ENCODE measurements at places on chromosomes 4 and X.

DNA sequence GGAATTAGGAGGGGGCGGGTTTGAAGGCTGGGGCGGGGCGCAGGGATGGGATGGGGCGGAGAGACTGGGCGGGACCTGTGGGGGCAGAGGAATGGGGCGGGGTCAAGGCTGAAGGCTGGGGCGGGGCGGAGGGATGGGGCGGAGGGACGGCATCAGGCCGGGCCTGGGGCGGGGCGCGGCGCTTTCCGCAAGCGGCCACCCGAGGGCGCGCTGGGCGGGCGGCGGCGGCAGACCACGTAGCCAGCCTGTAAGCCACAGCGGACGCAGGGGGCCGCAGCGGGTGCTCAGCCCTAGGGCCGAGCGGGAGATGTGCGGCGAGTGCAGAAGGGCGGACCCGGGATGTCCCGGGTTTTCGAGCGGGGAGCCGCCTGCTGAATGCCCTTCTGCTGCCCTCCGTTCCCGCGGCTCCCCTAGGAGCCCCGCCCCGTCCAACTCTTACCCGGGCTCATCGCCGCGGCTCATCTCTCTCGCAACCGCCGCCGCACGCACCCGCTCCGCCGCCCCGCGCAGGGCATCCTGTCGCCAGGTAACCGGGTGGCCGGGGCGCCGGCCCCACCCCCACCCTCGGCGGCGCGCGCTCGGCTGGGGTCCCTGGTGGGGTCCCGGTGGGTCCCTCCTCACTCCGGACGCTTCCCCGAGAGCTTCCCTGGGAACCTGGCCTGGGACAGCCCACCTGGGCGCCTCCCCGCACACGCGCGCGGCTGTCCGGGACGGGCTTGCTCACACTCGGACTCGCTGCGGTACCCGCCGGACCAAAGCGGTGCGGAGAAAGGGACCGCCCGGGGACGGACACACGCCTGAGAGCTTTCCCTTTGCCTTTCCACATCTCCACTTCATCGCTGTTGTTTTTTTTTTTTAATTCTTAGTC, at the start of gene CCDC110:
Gene CCDC110, minus strand, starts transcription at position 499 of the 868 bp plus-strand sequence. Its CDS starts 50 bp downstream, at position 449.
- DNase-seq = peak; percentile 68

GRCh38 chr4:38846015-38846414, 10.6 kb downstream of the TLR6 start:
- DNase-seq = no peak

GRCh38 chr4:1883583-1883982, 12.4 kb downstream of the NSD2 start:
- DNase-seq = no peak

DNA sequence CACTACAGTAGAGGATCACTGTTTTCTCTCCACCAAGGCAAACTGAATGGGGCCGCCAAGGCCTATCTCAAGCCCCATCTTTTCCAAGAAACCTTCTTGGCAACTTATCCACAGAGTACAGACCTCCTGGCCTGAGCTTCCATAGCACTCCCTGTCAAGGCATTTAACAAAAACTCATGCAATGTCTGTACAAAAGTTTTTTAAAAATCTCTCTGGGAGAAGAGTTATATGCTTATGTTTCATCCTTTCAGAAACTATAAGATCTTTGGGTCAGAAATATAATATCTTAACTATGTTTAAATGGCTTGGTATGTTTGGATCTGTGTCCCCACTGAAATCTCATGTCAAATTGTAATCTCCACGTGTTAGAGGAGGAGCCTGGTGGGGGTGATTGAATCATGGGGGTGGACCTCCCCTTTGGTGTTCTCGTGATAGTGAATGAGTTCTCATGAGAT, 13.6 kb downstream of the ADAMTS3 start:
- DNase-seq = no peak

DNA sequence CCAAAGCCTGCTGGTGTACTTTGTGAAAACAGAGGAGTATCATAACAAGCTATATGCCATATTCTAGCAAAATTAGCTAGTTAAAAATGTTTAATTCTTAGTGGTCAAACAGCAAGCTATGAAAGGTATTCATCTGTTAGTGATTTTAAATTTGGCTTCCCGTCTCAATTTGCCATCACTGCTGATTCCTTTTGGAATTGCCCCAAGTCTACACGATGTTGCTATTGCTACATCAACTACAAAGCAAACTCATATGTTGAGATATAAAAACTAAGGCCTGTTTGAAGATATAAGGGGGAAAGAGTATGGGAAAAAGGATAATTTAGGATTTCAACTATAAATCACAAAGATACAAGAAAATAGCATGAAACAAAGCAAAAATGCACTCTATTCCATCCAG, 146.1 kb downstream of the COL25A1 start:
- no peak for DNase-seq

- no peak for DNase-seq
Observed at GRCh38 chrX:38799995-38800580, 1.2 kb upstream of the MID1IP1 start.

GRCh38 chr4:2260344-2261109, 1.4 kb downstream of the MXD4 start:
- no peak for DNase-seq

- DNase-seq = no peak
Observed at GRCh38 chr4:77861495-77861894, 1.1 kb upstream of the MRPL1 start.

- no peak for DNase-seq
Observed at GRCh38 chrX:150084496-150085229, 146.4 kb upstream of the EOLA2 start.

DNA sequence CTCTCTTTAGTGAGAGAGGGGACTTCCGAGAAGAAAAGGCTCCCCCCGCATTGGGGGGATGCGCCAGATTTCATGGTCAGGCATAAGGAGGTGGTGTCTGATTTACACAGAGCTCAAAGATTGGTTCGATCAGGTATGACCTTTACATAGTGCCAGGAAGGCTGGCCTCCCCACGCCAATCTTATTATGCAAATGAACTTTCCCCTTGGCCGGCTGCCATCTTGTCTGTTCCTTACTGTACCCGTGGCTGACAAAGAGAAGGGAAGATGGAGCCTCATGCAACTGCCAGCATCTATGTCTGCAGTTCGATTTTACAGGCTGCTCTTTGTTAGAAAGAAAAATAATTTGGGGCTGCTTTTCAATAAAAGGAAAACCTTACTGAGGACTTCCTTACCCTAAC, 197.2 kb downstream of the GPM6A start:
- DNase-seq = peak; percentile 31

- no peak for DNase-seq
Observed at GRCh38 chrX:68874076-68874475, 45.3 kb downstream of the EFNB1 start.

GRCh38 chr4:184384810-184385557, 89.4 kb downstream of the IRF2 start:
- DNase-seq = no peak

DNA sequence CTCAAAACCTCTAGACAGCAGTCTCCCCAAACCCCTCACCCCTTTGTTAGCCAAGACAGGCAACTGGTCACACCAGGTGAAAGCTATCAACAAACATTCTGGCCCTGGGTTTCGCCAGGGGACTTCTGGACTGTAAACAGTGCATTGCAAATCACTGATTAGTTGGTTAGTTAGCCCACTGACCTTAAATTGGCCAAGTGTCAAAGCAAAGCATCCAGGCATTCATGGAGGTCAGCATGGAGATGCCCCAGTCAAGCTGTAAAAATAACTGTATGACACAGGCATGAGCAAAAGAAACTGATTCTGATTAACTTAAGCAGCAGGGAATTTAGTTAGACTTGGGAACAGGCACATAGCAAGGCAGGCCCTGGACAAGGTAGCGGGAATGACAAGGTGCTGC, 156.0 kb upstream of the TTC29 start:
- no peak for DNase-seq

DNA sequence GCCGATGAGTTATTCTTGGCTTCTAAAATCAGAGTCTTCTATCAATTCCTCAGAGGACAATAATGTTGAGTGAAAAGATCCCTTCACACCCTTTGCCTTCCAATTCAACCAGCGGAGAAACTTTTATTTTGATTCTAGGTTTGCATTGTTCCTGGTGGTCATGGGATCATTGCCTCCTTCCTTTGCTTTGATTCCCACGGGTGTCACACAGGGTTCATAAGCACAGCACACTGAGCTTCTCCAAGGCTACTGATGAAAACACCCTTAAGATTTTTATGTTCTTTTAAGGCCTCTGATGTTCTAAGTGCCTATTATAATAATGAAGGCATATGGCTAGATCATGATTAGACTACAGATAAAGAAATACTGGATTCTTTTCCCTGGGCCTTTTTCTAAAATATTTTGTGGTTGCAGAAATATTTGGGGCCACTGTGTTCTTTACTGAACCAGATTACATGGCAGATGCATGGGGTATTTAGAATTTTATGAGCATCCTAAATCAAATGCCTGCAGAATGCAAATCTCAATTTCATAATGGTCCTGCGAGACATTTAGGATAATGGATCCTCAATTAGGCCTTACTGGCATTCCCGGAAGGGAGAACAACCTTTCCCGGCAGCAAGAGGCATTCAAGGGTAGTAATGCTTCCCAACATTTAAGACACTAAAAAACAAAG, 43.9 kb upstream of the FGFBP2 start:
- DNase-seq = no peak

DNA sequence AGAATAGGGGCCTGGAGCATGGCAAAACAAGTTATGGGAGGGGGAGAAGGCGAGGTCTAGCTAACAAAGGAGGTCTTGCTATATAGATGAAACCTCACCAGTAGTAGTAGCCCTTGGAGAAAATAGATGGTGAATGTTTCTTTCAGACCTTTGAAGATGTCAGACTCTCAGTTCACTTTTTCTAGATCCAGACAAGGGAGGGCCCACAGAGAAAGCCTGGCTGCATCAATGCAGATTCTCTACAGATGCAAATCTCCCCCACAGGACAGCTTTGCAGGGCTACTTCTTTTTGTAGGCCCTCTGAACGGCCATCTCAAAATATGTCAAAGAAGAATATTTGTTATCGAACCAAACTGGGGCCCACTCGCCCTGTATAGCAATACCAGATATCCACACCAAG, 159.7 kb downstream of the ANK2 start:
- no peak for DNase-seq

DNA sequence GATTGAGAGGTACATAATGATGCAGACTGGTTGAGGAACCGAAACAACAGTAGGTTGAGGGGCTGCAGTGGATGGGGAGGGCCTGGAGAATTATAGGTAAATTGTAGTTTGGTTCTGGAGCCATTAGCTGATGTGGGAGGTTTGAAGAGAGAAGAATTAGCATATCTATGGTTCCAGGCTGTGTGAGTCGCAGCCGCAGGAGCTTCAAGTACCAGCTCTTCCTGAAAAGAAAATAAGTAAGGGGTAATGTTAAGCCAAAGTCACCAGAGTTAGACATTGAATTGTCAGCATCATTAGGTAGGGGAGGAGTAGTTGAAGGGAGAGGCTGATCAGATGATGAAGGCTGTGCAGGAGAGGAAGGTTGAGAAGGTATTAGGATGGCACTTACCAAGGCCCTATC, 29.5 kb downstream of the PF4 start:
- DNase-seq = no peak

- no peak for DNase-seq
Observed at GRCh38 chr4:55907469-55907868, 41.3 kb upstream of the CEP135 start.

GRCh38 chr4:110211007-110211769, 12.8 kb upstream of the ELOVL6 start:
- DNase-seq = peak; percentile 7

DNA sequence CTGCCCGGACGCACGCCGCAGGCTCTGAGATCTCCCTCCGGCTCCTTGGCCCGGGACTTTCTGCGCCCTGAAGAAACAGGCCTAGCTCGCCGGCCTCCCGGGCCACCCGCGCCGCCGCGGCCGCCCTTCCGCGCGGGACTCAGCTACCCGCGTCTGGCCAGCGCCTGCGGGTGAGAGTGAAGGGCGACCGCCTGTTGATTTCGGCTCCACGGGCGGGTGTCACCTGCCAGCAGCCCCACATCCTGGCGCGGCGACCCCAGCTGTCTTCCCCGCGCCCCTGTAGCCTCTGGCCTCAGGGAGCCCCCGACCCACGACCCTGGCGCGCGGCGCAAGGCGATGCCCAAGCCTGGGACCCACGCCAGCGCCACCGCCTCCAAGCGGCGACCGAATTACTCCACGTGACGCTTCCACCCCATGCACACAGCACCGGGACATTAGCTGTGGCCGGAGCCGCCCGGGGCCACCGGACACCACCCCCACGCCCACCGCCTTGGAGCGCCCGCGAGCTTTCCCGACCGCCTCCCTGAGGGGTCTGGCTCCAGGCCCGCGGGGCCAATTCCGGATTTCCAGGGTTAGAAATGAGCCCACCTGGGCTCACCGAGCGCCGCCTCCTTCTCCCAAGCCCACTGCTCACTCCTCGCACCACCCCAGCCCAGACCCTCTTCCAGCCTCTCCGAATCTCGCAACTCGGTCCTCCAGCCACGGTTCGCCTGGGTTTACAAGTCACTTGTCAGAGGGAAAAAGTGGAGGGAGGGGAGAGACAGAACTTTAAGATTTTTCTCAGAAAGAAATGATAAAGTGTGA, 10.2 kb downstream of the ARX start:
- no peak for DNase-seq

- DNase-seq = no peak
Observed at GRCh38 chrX:19563327-19563726, 48.0 kb upstream of the MAP3K15 start.

DNA sequence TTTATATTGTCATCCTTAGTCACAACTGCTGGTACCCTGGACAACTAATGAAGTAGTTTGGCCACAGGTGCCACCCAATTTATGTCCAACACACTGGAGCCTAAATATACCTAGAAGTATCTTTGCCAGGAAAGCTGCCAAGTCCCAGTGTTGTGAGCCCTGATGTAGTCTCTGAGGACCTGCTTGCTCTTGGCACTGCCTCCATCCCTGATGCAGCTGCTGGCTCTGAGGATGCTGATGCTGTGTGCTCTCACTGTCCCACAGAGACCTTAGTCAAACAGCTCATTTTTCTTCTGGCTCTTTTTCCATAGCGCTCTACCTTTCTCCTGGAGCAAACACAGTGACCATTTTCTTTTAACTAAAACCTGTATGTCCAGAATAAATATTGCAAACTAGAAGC, 1535.4 kb upstream of the ADGRL3 start:
- DNase-seq = no peak

GRCh38 chrX:104697294-104697693, 131.3 kb downstream of the IL1RAPL2 start:
- DNase-seq = no peak

DNA sequence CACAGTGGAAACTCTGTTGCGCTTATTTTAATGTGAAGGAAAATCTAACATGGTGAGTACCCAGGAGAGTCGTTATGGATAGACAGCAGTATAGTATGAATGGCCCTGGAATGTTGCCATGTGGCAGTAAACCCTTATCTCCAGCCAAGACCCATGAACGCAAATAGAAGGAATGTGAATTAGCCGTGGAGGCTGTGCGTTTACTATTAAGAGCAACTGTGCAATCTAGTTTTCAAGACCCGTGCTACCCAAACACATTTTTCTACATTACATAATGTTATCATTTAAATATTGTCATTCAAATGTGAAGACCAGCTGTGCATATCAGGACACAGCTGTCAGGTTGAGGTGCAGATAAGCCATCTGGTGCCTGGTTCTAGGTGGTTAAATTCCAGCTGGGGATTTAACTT, 13.3 kb upstream of the AGA start:
- DNase-seq = peak; percentile 34

Measured in DMS153 (cell line).